Fibroblast of villous mesenchyme (primary cell): ENCODE measurements at places on chromosomes 2 and 18. TPM values are rescaled to one million over a fixed set of nuclear protein-coding genes. Genes with fewer than 3 reads are reported as not detected.

Gene CAPN14
- under 0.01 TPM in 2 replicates for total RNA-seq

Gene ODC1
- 88.3 and 133 TPM in 2 replicates for total RNA-seq

Gene TEX44
- total RNA-seq, result not detected in 2 replicates

Gene MYL12A
- total RNA-seq, result 861 and 1,222 TPM in 2 replicates

Gene CNNM4
- 3.9 and 5.6 TPM in 2 replicates for total RNA-seq

Gene RAX
- total RNA-seq, result not detected in 2 replicates
